ENCODE measurements at places on chromosomes 7 and 10. TPM values are rescaled to one million over a fixed set of nuclear protein-coding genes. Genes with fewer than 3 reads are reported as not detected.

The CWF19L1 gene
- 22.9 TPM for total RNA-seq

The AKR1E2 gene
- 1.1 TPM for total RNA-seq

The ADAM8 gene
- total RNA-seq: 54.4 TPM

The MMP21 gene
- not detected for total RNA-seq

- no peak overlapping the region for H3K4me3 ChIP-seq
- DNase-seq: no peak
- H3K27ac ChIP-seq: no peak overlapping the region
- no peaks in the 10 kb centered on the region for H3K4me1 ChIP-seq
These were observed 255.6 kb upstream of the ZNF32 start for GRCh38 chr10:43904301-43904700.

DNA sequence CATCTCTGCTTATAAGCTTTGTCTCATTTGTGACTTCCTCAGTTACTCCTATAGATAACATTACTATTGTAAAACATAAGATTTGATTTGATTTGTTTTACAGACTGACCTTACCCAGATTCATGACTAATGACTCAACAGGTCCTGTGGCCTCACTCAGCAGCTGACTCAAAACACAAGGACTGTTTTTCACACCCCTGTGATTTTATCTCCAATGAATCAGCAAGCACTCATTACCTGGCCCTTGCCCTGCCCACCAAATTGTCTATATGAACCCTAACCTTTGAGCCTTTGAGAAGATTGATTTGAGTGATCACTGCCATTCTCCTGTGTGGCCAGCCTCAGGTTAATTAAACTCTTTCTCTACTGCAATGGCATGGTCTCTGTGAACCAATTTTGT is 1064.6 kb upstream of the LRRTM3 start:
- H3K36me3 ChIP-seq: no peaks in the 10 kb centered on the region
- no peak overlapping the region for H3K4me3 ChIP-seq
- no peaks in the 10 kb centered on the region for H3K27me3 ChIP-seq
- DNase-seq: peak; percentile 28

DNA sequence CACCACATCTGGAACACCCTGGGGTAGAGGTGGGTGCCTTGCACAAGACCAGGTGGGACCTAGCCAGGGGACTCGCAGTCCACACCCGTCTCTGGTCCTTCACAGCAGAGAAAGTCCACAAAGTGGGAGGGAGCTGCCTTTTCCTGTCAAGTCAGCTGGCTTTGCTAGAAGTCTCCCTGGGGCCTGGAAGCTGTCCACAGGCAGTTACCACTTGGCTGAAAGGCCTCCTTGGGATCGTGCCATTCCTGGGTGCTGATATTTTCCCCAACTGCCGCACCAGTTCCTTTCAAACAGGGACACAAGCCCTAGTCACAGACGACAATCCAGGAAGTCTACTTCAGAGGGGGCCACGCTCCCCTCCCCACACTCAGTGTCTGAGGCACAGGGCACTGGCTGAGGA is 75.4 kb downstream of the AFAP1L2 start:
- H3K36me3 ChIP-seq: no peaks in the 10 kb centered on the region
- no peak overlapping the region for H3K27ac ChIP-seq
- H3K4me3 ChIP-seq: no peak overlapping the region
- H3K27me3 ChIP-seq: peaks cover 3% of the 10 kb centered on the region
- no peak for DNase-seq
- H3K4me1 ChIP-seq: no peaks in the 10 kb centered on the region

- H3K27ac ChIP-seq: no peak overlapping the region
- no peaks in the 10 kb centered on the region for H3K36me3 ChIP-seq
- no peak overlapping the region for H3K4me3 ChIP-seq
These were observed 705.2 kb upstream of the IGFBP3 start for GRCh38 chr7:46626261-46626660.

All from Calu3 (cell line).